ENCODE measurements at places on chromosomes 5 and 9.

GRCh38 chr5:68265822-68266395 is 50.4 kb downstream of the PIK3R1 start:
- DNase-seq, result peak; percentile 75

GRCh38 chr5:178535299-178536175 is 54.7 kb downstream of the COL23A1 start:
- DNase-seq, result no peak

DNA sequence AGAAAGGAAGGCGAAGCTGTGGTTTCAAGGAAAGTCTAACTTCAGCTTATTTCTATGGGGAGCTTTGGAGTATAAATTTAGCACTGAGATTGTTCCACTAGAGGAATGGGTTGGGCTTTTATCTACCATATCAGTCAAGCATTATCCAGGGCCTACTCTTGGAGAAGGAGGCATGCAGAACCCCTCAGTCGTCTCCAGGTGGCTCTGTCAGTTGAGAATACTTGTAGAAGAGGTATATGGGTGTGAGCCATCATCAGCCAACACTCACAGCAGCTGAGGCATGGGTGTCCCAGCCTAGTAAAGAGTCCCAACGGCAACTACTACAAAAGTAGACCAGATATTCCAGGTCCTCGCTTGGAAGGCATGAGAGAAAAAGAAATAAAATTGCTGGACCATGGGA is 548.5 kb upstream of the GRAMD2B start:
- no peak for DNase-seq

- DNase-seq, result peak; percentile 52
These were observed 8.2 kb upstream of the IRF1 start for GRCh38 chr5:132498686-132499271.

DNA sequence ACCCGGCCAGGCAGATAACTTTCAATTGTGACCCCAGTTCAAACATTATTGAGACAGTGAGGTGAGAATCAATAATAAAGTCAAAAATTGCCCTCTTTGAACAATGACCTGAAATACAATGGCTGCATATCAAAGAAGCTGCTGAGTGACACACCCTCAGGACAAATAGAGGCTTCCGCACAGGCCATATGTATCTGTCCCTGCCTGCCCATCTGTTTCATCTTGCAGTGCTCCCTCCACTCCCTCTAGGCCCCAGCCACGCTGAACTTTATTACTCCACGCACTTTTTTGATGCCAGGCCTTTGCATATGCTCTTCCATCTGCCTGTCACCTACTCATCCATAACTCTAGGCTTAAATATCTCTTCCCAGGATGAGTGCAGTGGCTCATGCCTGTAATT is 15.9 kb upstream of the PFDN1 start:
- no peak for DNase-seq

- peak; percentile 53 for DNase-seq
These were observed 12.4 kb downstream of the NFIL3 start for GRCh38 chr9:91411096-91411771.

DNA sequence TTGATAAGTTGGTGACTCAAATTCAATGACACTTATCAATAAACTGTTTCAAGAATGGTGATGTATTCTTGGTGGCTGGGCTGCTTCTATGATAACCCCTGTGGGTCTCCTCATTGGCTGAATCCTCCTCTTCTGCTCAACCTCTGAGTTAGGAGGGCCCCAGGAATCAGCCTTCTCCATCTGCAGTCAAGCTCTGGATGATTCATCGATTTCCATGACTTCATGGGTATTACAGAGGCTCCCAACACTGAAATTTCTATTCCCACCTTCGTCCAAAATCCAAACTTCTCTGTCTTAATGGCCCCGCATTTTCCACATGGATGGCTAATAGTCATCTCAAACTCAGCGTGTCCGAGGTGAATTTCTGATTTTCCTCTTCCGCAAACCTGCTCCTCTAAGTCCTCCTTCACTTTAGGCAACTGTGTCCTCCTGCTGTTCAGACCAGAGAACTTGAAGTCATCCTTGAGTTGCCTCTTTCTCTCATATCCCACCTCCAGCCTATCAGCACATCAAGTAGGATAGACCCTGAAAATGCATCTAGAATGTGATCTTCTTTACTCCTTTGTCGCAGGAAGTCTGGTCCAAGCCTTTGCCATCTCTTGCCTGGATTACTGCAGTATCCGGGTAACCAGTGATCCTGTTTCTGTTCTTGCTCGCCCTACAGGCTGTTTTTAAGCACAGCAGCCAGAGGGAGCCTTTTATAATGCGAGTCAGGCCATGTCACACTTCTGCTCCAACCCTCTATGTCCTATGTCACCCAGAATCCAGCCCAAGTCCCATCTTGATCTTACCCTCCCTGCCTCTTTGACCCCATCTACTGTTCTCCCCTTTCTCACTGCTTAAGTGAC is 41.4 kb upstream of the IL7R start:
- DNase-seq, result peak; percentile 55

GRCh38 chr5:139964994-139965565 is 78.0 kb downstream of the NRG2 start:
- DNase-seq, result no peak

DNA sequence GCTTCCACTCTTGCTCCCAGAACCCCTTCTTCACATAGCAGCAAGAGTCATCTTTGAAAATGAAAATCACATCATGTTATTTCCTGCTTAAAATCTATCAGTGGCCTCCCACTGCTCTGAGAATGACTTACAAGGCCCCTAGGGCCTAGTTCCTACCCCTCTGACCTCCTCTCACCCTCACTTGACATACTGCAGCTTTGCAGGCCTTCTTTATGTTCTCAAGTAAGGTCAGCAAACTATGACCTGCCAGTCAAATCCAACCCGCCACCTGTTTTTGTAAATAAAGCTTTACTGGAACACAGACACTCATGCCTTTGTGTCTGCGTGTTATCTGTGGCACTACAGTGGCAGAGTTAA is 185.7 kb downstream of the NR3C1 start:
- DNase-seq, result no peak

GRCh38 chr5:43619911-43620310 is 16.9 kb downstream of the NNT start:
- no peak for DNase-seq

- DNase-seq, result peak; percentile 42
These were observed 450 bp downstream of the GPBP1 start for GRCh38 chr5:57174128-57174889.

- peak; percentile 58 for DNase-seq
These were observed 59.8 kb upstream of the POU5F2 start for GRCh38 chr5:93800988-93801811.

DNA sequence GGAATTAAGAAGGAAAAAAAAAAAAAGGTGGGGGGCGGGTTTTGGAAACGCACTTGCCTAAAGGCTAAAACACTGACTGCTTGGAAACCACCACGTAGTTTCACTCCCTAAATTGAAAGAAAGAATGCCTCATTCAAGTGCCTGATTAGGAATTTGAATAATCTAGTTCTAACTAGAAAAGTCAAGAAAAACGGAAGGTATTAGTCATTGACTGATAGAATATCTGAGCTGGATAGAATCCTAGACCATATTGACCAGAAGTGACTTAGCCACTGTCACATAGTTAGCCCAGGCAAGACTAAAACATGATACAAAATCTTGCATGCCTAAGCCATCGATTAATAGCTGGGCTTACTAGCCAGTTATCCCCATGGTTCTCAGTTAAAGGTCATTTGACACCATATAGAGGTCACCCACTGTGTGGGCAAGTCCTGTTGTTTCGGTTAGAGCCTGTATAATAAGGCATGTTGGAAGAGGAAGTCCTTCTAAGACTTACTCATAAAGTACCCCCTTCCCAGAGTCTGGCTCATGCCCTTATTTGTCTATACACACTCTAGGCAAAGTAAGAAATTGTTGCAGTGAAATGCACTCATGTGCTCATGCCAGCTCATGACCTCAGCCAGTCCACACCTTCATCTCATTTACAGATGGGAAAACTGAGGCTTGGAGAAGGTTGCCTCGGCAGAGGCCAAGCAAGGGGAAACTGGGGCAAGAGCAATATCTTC is 40.2 kb downstream of the SH3RF2 start:
- peak; percentile 57 for DNase-seq

DNA sequence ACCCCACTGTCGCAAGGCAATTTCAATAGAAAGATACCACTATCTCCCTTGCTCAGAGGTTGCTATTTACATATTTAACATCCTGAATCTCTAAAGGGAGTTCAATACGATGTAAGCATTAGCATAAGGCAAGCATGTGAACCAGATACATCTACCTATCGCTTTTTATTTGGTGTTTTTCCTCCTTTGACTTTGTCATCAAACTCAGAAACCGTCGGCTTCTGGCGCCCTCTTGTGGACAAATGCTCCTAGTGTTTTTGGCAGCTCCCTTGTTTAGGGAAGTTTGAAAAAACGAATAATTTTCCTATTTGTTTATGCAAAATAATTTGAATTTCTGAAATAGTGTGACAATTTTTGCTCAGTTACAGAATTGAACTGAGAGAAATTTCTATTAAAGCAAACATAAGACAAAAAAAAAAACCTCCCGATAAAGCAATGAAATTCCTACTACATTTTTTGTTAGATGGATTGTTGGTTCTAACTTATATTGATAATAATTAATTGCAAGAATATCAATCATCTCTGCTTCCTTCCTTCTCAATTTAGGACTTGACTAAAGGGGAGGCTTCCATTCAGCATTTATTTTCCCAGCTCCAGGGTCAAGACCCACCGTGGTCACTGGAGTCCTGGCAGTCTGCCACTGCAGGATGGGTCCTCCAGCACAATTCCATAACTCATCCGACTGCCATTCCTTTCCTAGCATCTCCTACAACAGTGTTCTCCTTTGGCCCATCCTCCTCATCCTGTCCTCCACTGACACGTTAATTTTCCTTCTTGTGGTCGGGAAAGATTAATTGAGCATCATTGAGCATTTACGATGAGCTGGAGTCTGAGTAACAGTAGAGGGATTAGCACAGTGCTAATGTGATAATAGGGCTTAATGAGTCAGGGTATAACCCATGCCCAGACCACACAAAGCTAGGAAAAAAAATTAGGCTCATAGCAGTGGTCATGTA is 131.8 kb upstream of the CHD1 start:
- DNase-seq, result peak; percentile 63

DNA sequence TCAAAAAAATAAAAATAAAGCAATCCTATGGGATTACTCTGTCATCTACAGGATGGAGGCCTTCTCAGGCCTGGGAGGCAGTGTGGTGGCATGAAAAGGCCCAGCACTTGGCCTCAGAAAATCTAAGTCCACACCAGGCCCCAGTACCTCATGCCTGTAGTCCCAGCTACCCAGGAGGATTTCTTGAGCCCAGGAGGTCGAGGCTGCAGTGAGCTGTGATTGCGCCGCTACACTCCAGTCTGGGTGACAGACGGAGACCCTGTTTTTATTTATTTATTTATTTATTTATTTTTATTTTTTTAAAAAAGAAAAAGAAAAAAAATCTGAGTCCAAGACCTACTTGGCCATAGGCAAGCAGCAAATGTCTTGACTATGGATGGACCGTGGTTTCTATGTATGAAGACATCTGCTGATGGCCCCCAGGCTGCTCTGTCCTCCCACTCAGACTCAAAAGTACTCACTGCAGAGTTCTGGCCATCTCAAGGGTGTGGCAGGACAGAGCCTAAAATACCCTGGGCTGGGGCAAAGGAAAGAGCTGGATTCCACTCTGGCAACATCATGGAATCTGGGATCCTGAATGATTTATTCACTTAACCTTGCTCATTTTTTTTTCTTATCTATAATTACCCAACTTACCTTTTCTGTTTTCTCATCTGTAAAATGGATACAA is 55.0 kb downstream of the ARHGEF37 start:
- no peak for DNase-seq
